ENCODE measurements at places on chromosomes 1 and 21.
A peak's percentile ranks its signal among the peaks of the same experiment; 100 is the strongest.

DNA sequence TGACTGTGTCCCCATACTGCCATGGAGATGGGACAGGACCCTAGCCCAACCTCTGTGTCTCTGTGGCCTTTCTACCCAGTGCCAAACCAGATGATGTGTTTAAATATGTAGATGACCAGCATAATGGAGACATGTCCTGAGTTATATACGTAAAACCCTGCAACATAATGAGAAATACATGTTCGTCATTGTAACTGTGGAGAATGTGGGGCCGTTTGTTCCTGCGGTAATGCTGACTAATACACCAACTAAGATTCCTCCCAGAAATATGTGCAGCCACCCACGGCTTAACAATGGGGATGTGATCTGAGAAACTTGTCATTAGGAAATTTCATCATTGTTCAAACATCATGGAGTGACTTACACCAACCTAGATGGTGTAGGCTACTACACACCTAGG, 71.7 kb upstream of the SIM2 start:
- DNase-seq = no peak

GRCh38 chr21:25464275-25464674, 143.0 kb downstream of the MRPL39 start:
- no peak for DNase-seq

DNA sequence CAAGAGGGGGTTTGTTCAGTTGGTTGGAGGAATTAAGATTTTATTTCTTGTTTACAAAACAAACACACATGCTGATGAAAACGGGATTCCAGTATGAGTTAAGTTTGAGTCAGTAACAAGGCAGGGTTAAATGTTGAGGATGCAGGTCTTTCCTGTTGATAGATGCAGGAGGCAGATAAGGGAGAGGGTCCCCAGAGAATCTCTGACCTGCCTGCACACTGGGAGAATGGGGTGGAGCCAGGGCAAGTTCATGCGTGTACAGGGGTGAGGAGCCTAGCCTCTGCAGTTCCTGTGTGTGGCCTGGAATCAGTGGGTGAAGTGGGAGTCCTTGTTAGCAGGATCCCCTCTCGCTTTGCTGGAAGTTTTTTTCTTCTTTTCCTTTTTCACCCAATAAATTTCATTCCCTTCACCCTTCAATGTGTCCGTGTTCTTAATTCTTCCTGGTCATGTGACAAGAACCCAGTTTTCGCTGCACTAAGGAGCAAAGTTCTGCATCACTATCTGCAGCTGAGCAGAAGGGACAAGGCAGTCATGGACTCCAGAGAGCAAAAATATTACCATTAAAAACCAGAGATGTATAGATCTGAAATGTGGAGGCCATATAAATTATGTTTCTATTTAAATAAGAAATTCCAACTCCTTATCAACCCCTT, 69.9 kb upstream of the MARK1 start:
- DNase-seq = no peak

DNA sequence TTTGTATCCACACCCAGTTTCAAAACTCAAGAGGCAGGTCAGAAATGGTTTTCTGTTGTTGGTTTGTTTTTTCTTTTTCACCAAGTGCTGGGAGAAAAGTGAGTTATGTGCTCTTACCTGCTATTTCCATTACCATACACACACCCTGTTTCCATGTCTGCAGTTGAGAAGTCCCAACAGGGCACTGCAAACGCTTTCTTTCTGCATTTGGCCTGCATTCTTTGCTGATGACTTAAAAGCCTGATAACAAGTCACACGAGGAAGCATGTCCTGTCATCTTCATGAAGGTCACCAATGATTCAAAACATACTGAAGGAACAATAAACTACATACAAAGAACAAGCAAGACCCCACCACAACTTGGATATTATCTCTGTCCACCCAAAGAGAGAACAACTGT, 24.8 kb upstream of the KCNE1 start:
- no peak for DNase-seq

DNA sequence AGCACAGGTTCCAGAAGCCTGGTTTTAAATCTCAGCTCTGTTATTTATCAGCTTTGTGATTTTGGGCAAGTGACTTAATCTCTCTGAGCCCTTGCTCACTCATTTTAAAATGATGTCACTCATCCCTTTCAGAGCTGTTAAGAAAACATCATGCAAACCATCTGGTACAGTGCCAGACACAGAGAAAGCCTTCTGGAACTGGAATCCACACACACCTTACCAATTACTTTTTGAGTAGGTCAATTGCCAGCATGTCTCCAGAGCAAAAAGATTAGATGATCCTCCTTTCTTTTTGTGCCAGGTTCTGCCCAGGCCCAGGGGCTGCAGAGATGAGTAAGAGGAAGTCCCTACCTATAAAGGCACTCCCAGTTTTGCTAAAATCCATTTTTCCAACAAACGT, 61.3 kb downstream of the ROR1 start:
- no peak for DNase-seq

GRCh38 chr1:30763651-30764248, 6.2 kb upstream of the LAPTM5 start:
- peak; percentile 37 for DNase-seq

GRCh38 chr1:31145648-31146047, 80.1 kb upstream of the PUM1 start:
- DNase-seq = no peak

DNA sequence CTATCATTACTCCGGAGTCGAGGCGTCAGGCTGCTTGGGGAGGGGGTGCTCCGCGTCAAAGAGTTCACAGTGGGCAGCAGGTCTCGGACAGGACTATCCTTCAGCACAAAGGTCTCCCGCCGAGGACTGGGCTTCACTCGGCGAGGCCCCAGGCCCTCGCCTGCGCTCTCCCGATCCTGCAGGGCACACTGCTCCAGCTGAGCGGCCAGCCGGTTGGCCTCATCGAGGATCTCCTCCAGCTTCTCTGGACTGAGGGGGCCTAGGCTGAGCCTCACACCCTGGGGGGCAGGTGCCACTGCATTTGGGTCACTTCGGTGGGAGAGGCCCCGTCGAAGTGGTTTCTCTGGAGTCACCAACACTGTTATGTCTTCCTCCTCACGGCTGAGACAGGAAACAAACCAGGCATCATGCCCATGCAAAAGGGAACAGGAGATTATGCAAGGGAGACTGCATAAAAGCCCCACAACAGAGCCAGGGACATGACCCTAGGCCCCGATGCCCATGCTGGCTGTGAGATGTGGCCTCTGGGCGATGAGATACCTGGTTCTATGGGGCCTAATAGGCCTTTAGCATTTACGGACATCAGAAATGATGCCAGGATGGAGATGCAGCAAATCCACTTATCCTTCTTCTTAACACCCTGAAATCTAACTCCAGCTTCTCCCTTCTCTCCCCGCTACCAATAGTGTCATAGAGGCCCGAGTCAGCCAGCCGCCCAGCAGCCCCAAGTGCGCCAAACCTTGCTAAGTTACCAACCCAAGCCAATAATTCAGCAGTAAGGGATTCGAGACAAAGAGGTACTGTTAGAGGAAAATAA, 1.1 kb downstream of the PSRC1 start:
- no peak for DNase-seq

DNA sequence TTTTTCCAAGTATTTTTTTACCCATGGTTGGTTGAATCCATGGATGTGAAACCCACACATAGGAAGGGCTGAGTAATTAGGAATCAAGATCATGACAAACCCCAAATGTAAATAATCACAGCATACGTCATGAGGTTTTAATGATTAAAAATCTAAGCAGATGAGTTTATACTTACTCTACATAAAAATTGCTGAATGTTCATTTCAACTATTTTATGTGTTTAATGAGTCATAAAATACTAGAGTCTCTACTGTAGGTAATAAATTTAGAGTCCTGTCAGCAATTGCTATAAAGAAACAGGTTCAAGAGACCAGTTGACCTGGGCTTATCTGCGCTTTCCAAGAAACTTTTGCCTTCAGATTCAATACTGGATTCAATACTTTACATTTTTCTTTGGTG, 18.2 kb downstream of the CTH start:
- no peak for DNase-seq

- DNase-seq = no peak
These were observed 334.3 kb downstream of the NCAM2 start for GRCh38 chr21:21332492-21332891.
